Trophoblast cell (in vitro differentiated cells and primary cell): ENCODE measurements at places on chromosomes 6 and 20.

GRCh38 chr6:76837564-76837963, 625.7 kb downstream of the HTR1B start:
- DNase-seq = no peak

- DNase-seq = no peak
Observed at GRCh38 chr6:124955108-124955856, 7.0 kb upstream of the RNF217 start.

DNA sequence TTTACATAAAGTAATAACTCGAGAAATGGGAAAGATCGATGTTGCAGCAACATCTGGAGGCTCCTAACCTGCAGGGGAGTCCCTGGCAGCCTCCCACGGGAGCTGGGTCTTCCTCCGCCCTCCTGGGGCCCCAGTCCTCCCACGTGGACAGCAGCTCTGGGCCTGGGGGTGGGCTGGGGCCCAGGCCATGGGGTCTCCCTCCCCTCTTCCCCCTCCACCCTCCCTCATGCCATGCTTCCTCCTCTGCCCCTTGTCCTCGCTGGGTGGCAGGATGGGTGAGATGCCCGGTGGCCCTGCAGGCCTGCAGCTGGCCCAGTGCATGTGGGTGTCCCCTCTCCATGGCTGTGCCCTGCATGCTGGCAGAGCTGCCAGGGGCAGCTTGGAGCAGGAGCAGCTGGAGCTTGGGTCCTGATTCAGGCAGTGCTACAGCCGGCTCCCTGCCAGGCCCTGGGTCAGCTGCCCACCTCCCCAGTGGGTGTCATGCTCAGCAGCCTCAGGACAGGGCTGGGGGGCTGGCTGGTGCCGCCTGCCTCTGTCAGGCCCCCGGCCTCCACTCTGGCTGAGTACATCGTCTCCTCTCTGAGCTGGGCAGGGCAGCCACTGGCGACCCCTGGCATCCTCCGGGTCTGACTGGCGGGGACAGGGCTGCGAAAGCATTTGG, 48.9 kb upstream of the BHLHE23 start:
- no peak for DNase-seq

- DNase-seq = no peak
Observed at GRCh38 chr6:121522771-121523386, 87.4 kb downstream of the GJA1 start.

- no peak for DNase-seq
Observed at GRCh38 chr6:34522761-34523160, 33.4 kb downstream of the SPDEF start.

DNA sequence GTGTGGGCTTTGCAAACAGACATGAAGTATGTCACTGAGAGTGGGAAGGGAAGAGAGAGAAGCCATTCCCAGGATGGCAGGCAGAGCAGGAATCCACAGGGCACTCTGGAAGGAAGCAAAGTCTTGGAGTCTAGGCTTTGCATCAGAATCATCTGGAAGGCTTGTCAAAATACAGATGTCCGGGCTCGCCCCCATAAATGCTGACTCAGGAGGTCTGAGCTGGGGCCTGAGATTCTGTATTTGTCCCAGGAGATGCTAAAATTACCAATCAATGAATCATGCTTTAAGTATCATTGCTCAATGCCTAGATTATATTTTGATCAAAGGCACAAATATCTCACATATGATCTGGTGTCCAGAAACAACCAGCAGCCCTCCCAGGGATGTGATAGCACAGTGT, 46.3 kb upstream of the PTPRT start:
- no peak for DNase-seq

GRCh38 chr20:50305636-50306477, 115.2 kb downstream of the CEBPB start:
- peak; percentile 35 for DNase-seq

GRCh38 chr6:47545223-47545622, 67.6 kb downstream of the CD2AP start:
- DNase-seq = no peak

- no peak for DNase-seq
Observed at GRCh38 chr6:133983099-133983939, 30.3 kb downstream of the TBPL1 start.

DNA sequence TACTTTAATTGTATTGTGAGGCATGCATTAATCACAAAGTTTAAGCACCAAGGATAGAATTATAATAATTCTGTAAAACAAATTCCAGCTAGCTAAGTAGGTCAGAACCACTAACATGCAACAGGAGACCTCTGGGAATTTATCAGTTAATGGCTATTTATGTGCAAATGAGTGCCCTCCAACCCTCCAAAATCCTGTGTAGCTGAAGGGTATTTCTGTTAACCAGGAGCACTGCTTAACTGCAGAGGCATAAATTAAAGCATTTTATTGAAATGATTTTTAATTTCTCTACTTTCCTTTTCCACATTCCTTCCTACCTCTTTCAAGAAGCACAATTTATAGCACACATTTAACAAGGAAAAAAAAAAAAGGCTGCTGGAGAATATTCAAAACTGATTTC, 77.0 kb downstream of the MMS22L start:
- no peak for DNase-seq

GRCh38 chr20:63494420-63495166, 4.3 kb downstream of the EEF1A2 start:
- no peak for DNase-seq

DNA sequence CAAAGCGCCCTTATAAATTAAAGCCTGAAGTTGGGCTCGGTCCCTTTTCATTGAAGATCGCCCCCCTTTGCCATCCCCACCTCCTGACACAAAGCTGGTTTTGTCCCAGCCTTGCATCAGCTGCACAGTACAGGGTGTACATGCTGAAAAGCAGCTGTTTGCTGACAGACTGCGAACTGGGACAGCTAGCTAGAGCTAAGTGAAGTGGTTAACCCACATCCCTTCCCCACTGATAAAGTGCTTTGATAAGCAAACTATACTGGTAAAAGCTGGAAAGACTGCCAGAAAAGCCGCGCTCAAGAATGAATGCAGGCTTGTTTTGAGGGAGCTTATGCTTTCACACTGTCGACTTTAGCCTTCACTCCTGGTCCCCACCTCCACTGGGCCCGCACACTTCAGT, 207.3 kb downstream of the GMDS start:
- DNase-seq = peak; percentile 31

DNA sequence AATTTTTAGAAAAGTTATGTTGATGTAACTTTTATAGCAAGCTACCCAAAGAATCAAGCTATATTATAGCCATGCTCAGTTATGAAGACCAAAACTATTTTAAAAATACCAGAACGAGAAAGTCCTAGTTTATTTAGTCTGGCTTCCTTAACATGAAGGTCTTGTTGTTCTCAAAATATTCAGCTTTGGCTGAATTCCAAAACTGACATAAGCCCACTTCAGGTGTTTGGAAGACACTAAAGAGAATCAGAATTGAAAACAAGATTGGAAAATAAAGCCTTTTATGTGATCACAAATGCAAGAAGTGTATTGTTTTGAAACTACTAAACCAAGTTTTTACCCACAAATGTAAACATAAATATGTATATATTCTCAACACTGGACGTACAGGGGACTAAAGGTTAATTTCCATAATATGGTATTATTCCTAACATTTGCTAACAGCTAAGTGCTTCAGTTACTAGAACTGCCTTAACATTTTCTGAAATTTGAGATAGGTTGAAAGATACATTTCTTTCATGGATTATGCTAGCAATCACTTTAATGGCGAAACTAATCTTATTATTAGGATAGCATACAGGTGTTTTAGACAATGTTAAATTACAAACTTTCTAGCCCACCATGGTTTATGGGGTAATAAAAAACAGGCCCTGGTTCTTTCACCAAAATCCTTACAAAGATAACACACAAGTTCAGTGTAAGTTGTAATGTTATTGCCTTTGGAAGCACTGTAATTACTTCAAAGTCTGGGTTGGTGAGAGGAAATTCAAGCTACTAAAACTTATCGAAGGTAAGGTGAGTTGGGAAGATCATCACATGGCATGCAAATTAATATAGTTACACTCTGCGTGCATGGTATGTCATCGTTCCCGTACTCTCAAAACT, 1.6 kb downstream of the MAP3K5 start:
- no peak for DNase-seq

- DNase-seq = no peak
Observed at GRCh38 chr20:39638731-39639130, 676.6 kb downstream of the DHX35 start.

GRCh38 chr20:53296025-53296424, 297.6 kb downstream of the ZNF217 start:
- DNase-seq = no peak

DNA sequence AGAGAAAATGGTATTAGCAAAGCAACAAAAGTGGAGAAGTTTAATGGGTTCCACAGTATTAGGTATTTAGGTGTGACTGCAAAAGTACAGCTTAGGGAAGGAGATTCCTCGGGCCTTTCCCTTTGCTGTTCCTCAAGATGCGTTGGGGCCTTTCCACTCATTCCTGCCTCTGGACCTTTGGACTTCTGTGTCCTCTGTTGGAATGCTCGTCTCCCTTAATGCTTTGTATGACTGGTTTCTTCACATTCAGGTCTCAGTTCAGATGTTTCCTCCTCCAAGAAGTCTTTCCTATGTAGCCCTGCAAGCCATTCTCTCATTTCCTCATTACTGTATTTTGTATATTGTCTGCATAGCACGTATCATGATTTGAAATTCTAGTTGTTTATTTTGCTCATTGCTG, 39.6 kb downstream of the CTNNBL1 start:
- no peak for DNase-seq

GRCh38 chr6:117298941-117299340, 33.6 kb downstream of the VGLL2 start:
- DNase-seq = peak; percentile 78

- DNase-seq = no peak
Observed at GRCh38 chr6:143258945-143259344, 191.6 kb downstream of the ADAT2 start.

GRCh38 chr6:154649721-154650120, 83.5 kb upstream of the SCAF8 start:
- no peak for DNase-seq

GRCh38 chr6:148526145-148526544, 183.5 kb downstream of the SASH1 start:
- no peak for DNase-seq

- DNase-seq = peak; percentile 25
Observed at GRCh38 chr6:113122060-113122459, 735.1 kb upstream of the MARCKS start.

DNA sequence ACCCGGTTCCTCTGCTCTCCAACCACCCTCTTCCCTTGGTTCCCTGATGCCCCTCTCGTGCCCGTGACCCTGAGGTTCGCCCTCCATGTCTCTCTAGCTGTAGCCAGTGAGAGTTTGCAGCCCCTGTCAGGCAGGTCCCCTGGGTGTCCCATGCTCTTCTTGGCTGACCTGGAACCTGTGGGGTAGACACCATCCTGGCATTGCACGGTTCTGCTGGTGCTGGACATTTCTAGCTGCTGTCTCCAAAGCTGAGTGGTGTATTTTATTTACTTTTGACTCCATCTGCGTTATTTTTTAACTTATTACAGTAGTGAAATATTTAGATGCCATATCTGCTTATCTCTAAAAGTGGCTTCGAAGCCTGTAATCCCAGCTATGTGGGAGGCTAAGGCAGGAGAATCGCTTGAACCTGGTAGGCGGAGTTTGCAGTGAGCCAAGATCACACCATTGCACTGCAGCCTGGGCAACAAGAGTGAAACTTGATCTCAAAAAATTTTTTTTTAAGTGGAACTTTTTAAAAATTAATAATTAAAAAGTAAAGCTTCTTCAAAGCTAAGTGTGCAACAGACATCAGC, 12.5 kb downstream of the ENTPD6 start:
- no peak for DNase-seq

DNA sequence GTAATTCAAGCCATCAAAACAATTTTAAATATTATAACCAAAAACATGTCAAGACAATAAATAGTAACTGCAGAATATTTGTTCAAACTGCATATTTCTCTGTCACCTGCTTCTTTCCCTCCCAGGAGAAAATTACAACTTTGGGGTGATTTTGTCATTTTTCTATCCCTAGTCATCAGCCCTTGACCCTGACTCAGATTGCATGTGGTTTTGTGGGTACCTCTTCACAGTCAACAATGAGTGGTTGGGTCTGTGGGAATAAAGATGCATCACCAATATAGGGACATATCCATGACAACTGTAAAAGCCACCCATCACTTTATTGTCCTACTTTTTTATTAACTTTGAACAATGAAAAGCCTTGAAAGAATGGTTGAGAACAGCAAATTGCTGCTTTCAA, 7.3 kb downstream of the COL10A1 start:
- no peak for DNase-seq

GRCh38 chr6:21079468-21080048, 514.0 kb upstream of the SOX4 start:
- DNase-seq = peak; percentile 19

DNA sequence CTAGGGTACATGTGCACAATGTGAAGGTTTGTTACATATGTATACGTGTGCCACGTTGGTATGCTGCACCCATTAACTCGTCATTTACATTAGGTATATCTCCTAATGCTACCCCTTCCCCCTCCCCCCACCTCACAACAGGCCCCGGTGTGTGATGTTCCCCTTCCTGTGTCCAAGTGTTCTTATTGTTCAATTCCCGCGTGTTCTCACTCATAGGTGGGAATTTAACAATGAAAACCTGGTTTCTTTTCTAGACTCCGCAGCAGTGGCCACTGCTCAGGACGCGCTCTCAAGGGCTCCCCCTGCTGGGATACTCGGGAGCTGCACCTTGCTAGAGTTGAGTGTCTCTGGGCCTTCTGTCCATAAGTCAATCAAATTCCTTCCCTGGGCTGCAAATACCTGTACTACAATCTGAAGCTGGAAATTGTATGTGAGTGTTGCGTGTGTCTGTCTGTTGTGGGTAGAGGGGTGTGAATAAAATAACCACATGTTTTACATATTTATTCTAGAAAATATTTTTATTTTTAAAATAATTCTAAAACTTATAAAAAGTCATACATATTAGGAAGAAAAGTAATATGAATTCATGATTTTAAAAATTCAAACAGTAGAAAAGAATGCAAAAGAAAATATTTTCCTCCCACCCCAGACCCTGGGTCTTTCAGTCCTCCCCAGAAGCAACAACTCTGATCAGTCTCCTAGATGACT, 8.2 kb upstream of the CEP250 start:
- DNase-seq = peak; percentile 97

DNA sequence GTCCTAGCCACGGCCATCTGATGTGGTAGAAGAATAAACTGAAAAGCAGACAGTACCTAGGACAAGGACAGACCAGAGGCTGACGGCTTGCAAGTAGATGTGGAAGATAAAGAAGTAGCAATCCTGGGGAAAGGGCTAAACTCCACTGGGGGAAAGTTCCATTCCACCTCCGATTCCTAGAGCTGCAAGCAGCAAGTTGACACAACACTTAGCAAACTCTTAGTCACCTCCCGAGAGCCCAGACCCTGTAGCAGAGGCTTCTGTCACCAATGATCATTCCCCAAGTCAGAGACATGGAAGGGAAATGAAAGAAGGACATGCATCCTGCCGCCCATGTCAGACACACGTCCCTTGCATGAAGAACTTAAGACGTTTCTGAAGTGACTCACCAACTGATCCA, 99.2 kb upstream of the RPS6KA2 start:
- no peak for DNase-seq

- DNase-seq = no peak
Observed at GRCh38 chr6:20931093-20931492, 396.8 kb downstream of the CDKAL1 start.

- peak; percentile 7 for DNase-seq
Observed at GRCh38 chr6:27892649-27893058, 19.5 kb downstream of the OR2B2 start.
